ENCODE measurements at places on chromosomes 5 and 9.

DNA sequence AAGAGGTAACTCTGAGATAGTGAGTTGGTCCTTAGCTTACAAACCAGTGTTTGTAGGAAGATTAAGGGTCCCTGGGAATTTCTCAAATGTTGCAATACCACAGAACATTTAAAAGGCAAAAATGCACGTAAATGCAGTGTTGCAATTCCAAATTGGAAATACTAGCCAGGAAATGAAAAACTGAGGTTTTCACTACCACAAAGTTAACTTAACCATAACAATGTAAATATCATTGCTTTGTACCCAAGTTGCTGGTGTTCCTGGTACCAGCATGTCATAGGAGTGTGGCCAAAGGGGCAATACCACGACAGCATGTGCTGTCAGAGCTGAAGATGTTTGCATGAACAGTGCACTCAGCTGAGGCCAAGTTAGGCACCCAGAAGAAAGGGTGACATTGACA, 382.9 kb downstream of the GLIS3 start:
- DNase-seq: no peak

- DNase-seq: no peak
Observed at GRCh38 chr5:139137697-139138096, 60.5 kb downstream of the SIL1 start.

DNA sequence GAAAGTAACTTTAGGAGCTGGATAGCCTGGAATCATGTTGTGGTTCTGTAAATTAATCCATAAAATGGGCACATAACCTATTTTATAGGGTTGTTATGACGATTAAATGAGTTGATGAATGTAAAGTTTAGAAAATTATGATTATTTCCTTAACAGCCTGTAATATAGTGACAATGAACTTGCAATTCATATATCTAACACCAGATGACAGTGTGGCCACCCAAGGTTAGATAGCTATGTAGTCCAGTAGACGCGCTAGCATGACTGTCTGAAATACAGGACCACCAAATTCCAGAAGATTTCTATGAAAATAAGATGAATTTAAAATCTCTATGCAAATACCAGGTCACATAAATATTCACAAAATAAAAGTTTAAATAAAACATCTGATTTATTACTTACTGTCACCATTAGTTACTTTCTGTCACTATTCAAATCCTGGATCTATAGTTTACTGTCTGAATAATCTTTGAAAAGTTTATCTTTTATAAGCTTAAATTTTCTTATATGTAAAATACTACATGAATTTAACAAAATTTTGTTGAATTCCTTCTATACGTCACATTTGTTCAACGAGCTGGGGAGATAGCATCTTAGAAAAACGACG, 26.1 kb upstream of the MACIR start:
- DNase-seq: no peak

- DNase-seq: no peak
Observed at GRCh38 chr9:93107151-93107824, 11.3 kb downstream of the CARD19 start.

- no peak for DNase-seq
Observed at GRCh38 chr9:134858051-134858841, 22.4 kb upstream of the FCN2 start.

- DNase-seq: no peak
Observed at GRCh38 chr5:96381526-96381925, 51.5 kb downstream of the PCSK1 start.

- DNase-seq: no peak
Observed at GRCh38 chr9:118316831-118317343, 612.7 kb downstream of the TLR4 start.

DNA sequence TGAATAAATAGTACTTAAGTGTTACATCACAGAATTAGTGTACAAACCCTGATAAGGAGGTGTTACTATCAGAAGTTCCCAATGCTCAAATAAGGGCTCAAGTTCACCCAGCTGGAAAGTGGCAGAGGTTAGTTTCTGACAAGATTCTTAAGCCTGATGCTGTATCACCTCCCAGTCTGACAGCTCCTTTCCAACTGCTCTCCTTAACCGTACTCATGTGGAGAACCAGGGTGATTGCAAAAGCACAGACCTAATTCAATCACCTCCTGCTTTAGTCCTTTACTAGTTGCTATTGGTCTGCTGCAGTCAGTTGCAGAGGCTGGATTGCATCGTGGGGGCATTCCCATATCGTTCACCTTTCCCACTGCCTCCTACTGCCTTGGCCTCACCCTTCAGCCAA, 100.4 kb upstream of the ZNF618 start:
- no peak for DNase-seq

DNA sequence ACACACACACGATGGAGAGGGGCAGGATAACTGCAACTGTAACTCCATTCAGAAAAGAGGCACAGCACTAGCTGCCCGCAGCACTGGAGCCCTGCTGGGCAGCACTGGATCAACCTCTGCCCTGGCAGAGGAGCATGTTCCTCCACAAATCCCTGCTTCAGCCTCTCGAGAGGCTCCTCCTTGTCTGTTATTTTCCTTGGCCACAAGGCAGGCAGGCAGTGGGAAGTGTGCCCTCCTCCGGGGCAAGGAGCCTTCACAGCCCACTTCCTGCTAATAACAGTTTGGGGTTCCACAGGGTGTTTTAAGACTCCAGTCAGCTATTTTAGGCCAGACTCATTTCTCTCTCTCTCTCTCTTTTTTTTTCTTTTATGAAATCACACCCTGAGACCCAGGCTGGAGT, 11.8 kb downstream of the FXN start:
- DNase-seq: no peak

DNA sequence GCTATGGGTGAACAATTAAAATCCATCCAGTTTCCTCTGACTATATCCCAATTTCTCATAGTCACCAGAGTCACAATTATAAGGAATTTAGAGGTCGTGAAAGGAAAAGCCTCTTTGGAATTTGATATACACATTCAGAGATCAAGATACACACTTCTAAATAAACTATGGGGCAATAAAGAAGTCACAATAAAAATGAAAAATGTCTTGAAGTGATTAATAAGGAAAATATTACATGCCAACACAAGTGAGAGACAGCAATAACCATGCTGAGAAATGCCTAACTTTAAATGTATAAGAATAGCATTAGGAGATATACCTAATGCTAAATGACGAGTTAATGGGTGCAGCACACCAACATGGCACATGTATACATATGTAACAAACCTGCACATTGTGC, 54.9 kb upstream of the ADAMTS19 start:
- no peak for DNase-seq

Data from GM04503 (cell line).